Stimulated activated CD8-positive, alpha-beta memory T cell treated with anti-CD3 and anti-CD28 coated beads, Interleukin-7, amount 100 ng/mL, for 4 hours (primary cell): ENCODE measurements at places on chromosomes 6 and 20.

- DNase-seq, result no peak
These were observed 24.6 kb downstream of the EDN1 start for GRCh38 chr6:12314751-12315150.

GRCh38 chr6:74749211-74750147, 456.4 kb downstream of the COL12A1 start:
- DNase-seq, result no peak

DNA sequence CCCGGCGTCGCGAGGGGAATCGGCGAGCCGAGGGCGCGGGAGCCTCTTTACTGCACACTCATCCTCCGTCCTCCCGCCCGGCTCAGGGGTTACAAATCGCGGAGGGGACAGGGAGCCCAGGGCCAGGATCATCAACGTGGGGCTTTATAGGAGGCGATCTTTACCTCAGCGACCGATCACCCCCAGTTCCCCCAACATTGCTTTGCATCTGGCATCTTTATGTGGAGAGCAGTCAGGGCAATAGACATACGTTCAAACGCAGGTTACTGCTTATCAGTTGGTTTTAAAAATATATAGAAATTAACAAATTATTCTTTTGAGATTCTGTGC, 634 bp downstream of the HSF2 start:
- DNase-seq, result no peak

GRCh38 chr6:150925976-150926375, 60.5 kb downstream of the MTHFD1L start:
- no peak for DNase-seq

GRCh38 chr6:114747995-114748625, 405.3 kb upstream of the HS3ST5 start:
- no peak for DNase-seq

- DNase-seq, result no peak
These were observed 14.2 kb upstream of the BNIP5 start for GRCh38 chr6:36350681-36351571.

- DNase-seq, result no peak
These were observed 27.9 kb upstream of the MCM3 start for GRCh38 chr6:52312461-52312860.
